ENCODE measurements at places on chromosomes 16 and 17.

- no peak for DNase-seq
- H3K4me3 ChIP-seq: no peak overlapping the region
- no peaks in the 10 kb centered on the region for H3K36me3 ChIP-seq
- no peak overlapping the region for H3K27ac ChIP-seq
- H3K4me1 ChIP-seq: no peaks in the 10 kb centered on the region
- no peaks in the 10 kb centered on the region for H3K27me3 ChIP-seq
Measured at GRCh38 chr17:80117491-80118401, 16.4 kb downstream of the GAA start.

GRCh38 chr16:85010446-85010930 is 847 bp downstream of the ZDHHC7 start:
- peaks cover 2% of the 10 kb centered on the region for H3K27me3 ChIP-seq
- no peaks in the 10 kb centered on the region for H3K36me3 ChIP-seq
- peak overlapping the region; percentile 97 for H3K4me3 ChIP-seq
- H3K27ac ChIP-seq: peak overlapping the region; percentile 56
- no peak for DNase-seq

DNA sequence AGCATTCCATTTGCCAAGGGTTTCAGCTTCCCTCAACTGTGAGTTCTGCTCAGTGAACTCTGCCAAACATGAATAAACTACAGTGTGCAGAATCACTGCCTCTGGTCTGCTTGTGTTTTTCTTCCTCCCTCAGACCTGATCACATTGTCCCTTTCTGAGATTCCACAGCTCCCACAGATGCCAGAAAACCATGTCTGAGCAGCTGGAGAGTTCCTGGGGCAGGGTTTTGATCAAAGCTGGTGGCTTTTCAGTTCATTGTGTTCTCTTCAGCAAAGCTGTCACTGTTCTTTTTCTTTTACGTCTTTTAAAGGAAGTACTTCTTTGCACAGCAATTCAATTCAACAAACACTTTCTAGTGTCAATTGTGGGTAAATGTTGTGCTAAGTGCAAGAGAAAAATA is 555.8 kb downstream of the RBFOX1 start:
- no peaks in the 10 kb centered on the region for H3K27me3 ChIP-seq
- H3K36me3 ChIP-seq: no peaks in the 10 kb centered on the region
- H3K27ac ChIP-seq: no peak overlapping the region

- DNase-seq: peak; percentile 35
- no peaks in the 10 kb centered on the region for H3K27me3 ChIP-seq
- peak overlapping the region; percentile 95 for H3K27ac ChIP-seq
- no peak overlapping the region for H3K4me3 ChIP-seq
Measured at GRCh38 chr17:77437017-77437416, 296.2 kb downstream of the SEC14L1 start.

Data from T-cell (primary cell).